Fibroblast of skin of right quadriceps (primary cell): ENCODE measurements at places on chromosomes 1 and 21.

DNA sequence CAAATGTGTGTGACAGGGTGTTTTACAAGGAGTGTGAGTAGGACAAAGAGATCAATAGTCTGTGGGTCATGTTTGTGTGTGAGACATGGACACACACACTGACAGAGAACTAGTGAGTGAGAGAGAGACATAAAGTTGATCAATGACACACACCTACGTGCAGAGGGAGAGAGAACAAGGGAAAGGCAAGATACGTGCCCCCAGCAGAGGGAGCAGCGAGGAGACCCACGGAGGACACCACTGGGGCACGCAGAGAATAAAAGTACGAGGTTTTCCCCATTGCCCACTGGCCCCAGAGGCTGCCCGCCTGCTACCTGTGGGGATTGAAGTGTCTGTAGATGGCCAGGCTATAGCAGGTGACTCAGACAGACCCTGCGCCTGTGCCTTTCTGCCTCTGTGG is 130.2 kb upstream of the CSF3R start:
- DNase-seq = no peak

DNA sequence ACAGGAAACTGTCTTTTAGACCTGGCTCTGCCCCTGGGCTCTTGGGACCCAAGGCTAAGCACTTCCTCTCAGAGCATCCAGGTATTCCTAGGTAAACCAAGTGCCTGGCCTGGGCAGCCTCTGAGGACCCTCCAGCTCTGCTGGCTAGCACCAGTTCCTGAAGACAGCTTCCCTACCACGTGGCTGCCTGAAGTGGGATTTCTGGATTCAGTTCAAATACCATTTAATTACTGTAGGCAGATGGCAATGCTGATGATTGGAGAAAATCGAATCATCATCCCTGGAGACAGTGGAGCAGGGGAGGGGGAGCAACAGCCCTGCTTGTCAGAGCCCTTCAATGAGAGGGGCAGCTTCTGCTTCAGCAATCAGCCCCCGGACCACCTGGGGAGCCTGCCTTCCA is 11.9 kb downstream of the KIF21B start:
- DNase-seq = no peak

- no peak for DNase-seq
Measured at GRCh38 chr1:244735404-244735803, 82.5 kb downstream of the DESI2 start.

DNA sequence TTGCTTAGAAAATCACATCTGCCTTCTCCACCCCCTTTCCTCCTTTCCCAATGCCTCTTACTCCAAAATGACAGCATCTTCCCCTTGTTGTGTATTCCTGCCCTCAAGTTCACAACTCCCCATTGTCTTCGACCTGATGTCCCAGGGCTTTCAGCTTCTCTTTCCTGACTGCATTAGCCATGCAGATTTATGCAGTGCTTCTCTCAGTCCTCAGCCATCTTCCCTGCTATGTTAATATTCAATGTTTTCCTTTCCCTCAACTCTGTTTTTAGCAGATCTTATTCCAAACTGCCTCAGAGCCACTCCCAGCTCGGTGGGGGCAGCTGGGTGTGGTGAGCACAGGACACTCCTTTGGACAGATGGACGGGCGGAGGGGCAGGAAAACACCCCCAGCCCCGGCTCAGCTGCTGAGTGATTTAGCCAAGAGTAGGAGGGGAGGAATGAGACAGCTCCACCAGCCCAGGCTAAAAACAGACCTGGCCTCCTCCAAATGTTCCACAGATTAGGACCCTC is 71.0 kb downstream of the CD2 start:
- no peak for DNase-seq

- DNase-seq = peak; percentile 62
Measured at GRCh38 chr1:189275796-189276195, 1201.9 kb downstream of the BRINP3 start.

DNA sequence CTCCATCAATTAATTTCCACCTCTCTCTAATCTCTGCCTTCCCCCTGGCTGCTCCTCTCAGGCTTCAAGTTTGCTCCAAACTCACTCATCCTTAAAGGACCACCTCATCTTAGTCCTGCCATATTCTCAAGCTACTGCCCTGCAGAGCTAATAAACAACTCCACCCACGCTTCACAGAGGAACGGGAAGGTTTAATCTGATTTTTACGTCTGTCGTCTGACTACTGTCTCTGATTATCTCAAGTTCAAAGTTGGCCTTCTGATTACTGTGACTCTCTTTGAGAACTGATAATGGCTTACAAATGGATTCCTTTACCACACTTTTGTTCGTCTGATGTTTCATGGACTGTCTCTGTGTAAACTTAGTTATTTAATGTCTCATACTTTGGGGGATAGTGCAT is 7.6 kb upstream of the CPT2 start:
- DNase-seq = no peak

DNA sequence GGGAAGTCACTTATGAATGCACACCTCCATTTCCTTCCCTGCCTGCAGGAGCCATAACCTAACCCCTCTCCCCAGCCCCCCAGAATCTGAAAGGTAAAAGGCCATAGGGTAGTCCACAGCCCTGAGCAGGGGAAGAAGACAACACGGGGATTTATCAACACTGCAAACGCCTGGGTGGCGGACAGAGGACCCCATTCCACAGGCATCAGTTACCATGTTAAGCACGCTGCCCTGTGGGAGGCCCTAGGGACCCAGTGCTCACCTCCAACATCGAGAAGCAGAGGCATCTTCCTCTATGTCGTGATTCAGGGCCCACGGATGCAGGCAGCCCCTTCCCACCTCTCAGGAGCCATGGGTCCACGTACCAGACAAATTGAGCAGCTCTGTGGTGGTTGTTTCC is 523.8 kb downstream of the MATN1 start:
- no peak for DNase-seq

GRCh38 chr1:200528858-200529606 is 91.5 kb downstream of the KIF14 start:
- no peak for DNase-seq

DNA sequence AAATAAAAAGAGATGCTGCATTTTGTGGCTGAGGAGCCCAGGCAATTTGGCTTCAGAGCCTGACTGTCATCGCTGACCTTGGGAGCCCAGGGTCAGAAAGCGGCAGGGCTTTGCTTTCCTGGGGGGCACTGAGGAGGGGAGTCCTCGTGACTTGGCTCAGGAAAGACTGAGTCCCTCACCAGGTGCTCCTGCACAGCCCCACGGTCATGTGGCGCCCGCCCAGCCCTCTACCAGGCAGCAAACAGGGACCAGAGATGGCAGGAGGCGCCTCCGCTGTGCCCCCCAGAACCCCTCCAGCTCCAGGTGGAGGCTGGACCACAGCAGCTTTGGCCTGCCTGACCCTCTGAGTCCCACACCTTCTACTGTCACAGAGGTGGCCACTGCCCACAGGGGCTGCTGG is 13.2 kb downstream of the EFHD2 start:
- no peak for DNase-seq

DNA sequence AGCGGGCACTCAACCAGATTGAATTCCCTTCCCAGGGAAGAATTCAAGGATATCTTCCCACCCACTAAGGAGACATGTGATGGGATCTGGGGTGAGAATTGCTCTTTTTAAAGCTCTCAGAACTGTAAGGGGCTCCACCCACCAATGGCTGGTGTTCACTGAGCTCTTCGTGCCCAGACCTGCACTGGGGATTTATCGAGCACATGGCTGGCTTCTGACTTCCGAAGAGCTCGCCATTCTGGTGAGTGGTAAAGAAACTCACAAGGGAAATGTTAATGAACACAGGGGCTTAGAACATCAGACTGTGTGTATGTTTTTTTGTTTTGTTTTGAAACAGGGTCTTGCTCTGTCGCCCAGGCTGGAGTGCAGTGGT is 9.8 kb downstream of the PADI3 start:
- DNase-seq = no peak

- no peak for DNase-seq
Measured at GRCh38 chr1:10456048-10456447, 6.2 kb downstream of the CORT start.

DNA sequence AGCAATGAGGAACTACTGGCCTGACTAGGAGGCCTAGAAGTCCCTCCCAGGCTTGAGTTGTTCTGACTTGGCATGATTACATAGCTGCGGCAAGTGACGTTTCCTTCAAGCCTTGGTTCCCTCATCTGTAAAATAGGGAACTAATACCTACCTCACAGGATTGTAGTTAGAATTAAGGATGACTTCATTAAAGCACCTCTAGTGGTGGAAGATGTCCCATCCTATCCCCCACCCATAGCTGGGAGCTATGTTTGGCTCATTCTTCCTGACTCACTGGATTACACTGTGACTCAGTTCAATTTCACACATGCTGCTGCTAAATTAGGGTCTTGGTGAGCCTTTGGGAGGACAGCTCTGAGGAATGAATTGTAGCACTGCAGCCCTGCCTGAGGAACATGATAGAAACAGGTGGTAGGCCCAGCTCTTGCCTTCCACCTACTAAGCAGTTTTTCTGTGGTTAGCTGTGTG is 6.0 kb upstream of the SHISA4 start:
- peak; percentile 91 for DNase-seq

GRCh38 chr1:241841691-241842090 is 6.3 kb upstream of the EXO1 start:
- no peak for DNase-seq

DNA sequence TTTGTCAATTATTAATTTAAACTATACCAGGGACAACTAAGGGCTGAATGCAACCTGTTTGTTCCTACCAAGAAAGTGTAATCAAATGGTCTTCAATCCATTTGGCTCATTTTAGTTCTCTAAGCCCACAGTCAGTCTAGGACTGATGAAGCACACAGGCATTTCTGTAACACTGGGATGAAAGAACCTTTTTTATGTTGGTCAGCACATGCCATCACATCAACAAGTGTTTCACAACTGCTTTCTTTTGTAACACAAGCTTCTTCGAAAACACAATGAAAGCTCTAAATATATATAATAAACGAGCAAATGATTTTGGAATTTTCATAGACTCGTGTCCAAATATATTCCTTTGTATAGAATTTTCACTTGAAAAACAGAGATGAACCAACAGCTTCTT is 28.8 kb downstream of the HEATR1 start:
- peak; percentile 1 for DNase-seq

DNA sequence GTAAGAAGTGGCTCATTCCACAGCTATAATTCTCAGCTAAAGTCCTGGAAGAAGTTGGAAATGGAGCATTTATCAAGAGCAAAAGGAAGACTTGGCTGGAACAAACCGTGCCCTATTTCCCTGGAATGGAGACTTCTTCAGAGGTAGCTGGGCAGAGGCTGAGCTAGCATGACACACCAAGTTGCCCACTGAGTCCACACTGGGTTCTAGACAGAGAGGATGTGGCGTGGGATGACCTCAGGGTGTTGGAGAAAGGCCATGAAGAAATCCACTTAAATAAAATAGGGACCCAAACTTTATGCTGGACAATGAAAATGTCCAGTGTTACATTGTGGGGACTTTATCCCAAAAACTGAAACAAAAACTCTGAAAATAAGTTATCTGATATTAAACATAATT is 116.2 kb downstream of the KCNJ6 start:
- DNase-seq = no peak

DNA sequence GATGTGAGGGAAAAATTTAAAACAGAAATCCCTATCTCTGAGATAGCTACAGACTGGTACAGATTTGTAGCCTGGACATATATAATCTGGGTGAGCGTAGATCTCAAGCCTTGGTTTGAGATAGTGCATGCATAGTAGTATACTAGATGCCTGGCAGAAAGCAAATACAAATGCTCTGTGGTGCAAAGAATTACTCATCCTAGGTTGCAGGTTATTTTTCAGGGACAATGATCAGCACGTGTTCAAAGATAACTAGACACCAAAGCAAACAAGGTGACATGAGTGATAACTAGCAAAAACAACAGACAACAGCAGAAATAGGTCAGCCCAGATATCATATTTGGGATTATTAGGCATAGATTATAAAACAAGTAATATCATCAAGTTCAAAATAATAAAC is 292.5 kb downstream of the HLX start:
- DNase-seq = no peak

DNA sequence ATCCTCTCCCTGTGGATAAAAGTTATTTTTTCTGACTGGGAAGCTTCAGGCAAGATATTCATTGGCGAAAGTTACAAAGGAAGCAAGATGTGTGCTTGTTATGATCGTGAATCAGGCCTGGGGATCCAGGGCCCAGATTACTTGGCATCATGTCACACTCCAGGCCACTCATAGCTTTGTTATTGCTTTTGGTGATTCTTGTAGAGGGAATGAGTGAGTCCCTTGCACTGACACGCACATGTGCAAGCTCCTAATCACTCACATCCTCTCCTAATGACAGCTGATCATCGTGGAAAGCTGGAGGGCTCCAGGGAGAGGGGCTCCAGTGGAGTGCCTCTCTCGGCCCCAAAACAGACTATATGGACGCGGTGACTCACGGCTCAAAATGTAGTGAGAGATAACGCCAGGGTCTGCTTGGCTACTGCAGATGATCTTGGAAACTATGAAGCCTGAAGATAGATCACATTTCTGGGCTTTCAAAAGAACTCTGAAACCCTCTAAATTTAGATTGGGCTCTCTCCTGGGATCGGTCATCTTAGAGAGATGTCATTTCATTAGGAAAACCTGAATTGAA is 481.1 kb upstream of the USP24 start:
- peak; percentile 98 for DNase-seq

DNA sequence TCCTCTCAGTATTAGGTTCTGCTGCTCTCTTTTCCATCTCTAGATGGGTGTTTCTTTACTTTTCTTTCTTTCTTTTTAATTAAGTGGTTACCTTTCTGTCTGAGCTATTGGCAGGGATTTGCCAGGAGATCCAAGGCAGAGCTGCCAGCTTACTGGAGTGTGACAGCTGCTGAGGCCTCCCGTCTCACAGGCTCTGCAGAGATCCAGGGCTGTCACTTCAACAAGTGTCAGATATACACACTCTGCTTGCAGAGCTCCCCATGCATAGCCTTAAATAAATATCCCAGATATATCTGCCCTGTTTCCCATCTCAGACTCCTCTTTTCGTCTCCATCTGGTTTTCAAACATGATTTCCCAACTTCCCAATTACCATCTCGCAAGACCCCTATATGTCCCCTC is 124.3 kb downstream of the NOS1AP start:
- no peak for DNase-seq

- no peak for DNase-seq
Measured at GRCh38 chr1:212531267-212531666, 77.3 kb upstream of the ATF3 start.

GRCh38 chr1:181675091-181675917 is 192.0 kb downstream of the CACNA1E start:
- DNase-seq = no peak

DNA sequence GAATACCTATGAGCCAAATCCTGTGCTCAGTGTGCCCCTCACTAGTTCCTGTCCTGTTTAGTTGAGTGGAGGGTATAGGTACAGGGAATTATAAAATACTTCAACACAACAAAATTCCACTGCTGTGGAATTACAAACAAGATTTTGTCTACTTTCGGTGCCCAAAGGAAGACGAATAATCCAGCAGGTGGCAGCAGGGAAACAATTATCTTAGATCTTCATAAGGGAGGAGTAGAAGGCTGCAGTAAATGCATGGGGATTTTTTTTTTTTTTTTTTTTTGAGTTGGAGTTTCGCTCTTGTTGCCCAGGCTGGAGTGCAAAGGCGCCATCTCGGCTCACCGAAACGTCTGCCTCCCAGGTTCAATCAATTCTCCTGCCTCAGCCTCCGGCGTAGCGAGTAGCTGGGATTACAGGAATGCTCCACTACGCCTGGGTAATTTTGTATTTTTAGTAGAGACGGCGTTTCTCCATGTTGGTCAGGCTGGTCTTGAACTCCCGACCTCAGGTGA is 2.0 kb upstream of the PIP5K1A start:
- peak; percentile 88 for DNase-seq

GRCh38 chr1:205370780-205371179 is 14.1 kb upstream of the KLHDC8A start:
- no peak for DNase-seq
